ENCODE measurements at places on chromosomes 12 and 14.

DNA sequence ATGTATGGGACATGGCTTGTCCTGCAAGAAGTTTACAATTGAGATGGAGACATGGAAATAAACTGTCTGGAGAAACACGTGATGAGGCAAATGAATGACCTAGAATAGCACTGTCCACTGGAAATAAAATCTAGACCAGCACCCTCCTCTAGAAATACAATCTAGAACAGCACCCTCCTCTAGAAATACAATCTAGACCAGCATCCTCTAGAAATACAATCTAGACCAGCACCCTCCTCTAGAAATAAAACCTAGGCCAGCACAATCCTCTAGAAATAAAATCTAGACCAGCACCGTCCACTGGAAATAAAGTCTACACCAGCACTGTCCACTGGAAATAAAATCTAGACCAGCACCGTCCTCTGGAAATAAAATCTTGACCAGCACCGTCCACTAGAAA is 69.2 kb upstream of the RFLNA start:
- DNase-seq: no peak

GRCh38 chr12:32051511-32052211 is 55.0 kb upstream of the BICD1 start:
- peak; percentile 80 for DNase-seq

DNA sequence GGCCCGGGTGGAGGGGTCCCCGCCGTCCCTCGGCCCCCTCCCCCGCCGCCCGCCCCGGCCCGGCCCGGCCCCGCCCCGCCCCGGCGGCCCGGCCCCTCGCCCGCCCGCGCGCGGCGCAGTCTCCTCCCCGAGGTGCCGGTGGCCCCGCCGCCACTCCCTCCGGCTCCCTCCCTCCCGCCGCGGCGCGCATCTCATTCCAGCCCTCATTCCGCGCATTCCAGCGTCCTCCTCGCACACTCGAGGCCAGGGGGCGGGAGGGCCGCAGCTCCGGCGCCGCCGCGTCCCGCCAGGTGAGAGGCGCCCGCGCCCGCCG is at the start of gene TEAD4:
Gene TEAD4, plus strand, starts transcription at position 206 of the 313 bp plus-strand sequence.
- no peak for DNase-seq

GRCh38 chr14:101078170-101078891 is 174.8 kb upstream of the RTL1 start:
- no peak for DNase-seq

DNA sequence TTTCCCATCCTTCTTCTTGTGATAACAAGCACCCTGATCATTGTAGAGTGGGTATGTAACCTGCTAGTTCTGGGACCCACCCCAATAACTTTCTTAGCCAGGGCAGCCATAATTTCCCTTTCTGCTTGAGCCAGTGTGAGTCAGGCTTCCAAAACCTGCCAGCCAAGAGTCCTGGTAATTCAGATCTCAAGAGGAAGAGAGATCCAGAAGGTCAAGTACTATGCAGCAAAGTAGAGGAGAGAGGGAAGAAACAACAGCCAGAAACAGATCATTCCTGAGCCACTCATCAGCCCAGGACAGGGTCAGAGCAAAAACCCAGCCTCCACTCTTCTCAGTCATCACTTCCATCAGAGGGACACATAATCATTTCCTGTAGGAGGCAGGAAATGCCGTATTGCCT is 182.0 kb downstream of the DICER1 start:
- DNase-seq: no peak

DNA sequence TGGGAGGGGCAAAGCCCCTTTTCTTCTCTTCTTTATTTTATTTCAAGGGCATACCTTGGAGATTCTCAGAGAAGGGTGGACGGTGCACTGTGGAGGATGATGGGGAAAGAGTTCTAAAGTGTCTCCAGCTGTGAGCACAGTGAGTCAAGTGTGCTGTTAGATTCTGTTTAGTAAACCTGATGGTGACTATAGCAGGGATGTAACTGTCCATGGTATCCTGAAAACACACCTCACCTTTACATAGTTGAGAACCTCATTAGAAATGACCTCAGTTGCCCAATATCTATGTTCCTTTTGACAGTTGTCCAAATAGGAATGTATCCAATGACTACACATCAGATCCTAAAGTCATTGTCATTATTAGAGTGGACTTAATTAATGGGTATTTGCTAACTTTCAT is 38.0 kb downstream of the CNTN1 start:
- DNase-seq: no peak

- DNase-seq: no peak
These were observed 102.2 kb downstream of the PRKAB1 start for GRCh38 chr12:119770146-119770545.

- peak; percentile 96 for DNase-seq
These were observed 11.8 kb upstream of the OR6S1 start for GRCh38 chr14:20652996-20653975.

GRCh38 chr12:122495258-122495657 is 5.5 kb downstream of the ZCCHC8 start:
- DNase-seq: no peak

DNA sequence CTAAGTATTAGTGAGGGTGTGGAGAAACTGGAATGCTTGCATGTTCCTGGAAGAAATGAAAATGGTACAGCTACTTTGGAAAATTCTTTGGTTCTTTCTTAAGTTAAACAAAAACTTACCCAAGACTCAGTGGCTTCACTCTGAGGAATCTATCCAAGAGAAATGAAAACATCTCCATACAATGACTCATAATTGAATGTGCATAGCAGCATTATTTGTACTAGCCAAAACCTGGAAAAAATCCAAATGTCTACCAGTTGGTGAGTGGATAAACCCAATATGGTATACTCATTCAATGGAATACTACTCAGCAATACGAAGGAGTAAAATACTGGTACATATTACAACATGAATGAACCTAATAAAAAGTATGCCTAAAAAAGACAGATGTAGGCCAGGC is 18.0 kb upstream of the CRACR2A start:
- DNase-seq: no peak

DNA sequence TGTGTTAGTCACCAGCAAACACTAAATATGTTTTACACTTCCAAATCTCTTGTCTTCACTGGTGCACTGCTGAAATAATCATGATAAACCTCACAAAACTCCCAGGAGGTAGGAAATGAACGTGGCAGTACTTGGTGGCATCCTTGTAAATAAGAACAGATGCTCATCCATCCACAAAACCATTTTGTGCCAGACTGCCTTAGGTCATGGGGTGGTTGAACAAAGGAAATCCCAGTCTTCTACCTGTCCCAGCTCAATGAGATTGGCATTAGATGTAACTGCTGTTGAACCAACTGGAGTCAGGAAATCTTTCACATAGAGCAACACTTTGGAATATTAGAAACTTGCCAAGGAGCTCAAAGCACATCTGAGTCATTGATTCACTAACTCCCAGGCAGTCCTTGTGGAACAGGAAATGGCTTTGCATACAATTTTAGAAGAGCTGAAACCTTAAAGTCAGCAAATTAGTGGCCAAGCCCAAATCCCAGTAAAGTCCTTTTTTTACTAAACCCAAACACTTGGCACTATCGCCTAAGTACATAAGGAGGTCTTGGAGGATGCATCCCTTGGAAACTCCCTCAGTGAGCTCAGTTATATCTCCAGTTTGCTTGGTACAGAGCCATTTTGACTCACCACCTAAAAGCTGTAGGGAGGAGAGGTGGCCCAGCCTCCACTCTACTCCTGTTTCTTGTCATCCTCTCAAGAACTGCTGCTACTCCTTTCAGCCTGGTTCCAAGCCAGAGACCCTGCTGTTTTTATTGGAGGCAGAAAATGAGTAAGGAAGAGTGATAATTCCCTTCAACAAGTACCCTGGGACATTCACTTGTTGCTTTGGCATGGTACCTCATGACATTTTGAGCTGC is 208.0 kb downstream of the NOVA1 start:
- DNase-seq: no peak

DNA sequence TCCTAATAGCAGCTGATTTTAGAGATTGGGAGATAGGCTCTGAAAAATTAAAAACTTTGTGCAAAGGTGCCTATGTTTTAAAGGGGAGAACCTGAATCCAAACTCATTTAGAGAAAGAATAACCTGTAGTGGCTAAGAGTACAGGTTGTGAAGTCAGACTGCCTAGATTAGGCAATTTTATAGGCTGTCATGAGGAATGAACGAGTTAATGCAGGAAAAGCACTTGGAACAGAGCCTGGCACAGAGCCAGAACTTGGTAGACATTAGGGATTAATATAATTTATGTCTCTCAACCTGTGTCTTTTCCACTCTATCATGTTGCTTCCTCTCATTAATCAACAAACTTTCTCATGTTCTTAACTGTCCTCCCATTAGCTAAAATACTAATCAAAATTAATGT is 98.1 kb downstream of the WIF1 start:
- no peak for DNase-seq

- no peak for DNase-seq
These were observed 239.2 kb upstream of the AMIGO2 start for GRCh38 chr12:47318963-47319362.

DNA sequence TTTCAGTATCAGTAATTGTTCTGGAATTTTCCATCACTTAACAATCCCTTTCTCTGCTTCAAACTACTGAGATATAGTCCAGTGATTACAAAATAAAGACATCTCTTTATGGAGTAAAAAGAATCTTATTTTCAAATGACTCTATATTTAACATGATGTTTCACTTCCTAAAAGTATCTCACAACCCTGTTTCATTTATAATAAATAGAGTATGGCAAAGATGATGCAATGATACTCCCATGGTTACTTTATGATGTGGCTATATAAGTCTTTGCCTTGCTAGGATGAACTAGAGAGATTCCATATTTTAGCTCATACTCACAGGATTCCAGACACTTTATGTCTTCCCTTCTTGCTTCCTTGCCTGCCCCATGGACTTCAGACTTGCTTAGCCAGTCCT is 953.5 kb upstream of the MDGA2 start:
- DNase-seq: no peak

- DNase-seq: no peak
These were observed 25.1 kb upstream of the ANO2 start for GRCh38 chr12:5969974-5970690.

DNA sequence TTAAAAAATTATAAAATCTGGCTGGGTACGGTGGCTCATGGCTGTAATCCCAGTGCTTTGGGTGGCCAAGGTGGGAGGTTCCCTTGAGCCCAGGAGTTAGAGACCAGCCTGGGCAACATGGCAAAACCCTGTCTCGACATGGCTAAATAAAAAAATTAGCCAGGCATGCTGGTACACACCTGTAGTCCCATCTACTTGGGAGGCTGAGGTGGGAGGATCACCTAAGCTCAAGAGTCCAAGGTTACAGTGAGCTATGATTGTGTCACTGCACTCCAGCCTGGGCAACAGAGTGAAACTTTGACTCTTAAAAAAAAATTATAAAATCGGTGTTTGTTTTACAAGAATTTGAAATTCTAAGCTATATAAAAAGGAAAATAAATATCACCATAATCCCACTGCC is 141.8 kb downstream of the SLC38A6 start:
- no peak for DNase-seq

DNA sequence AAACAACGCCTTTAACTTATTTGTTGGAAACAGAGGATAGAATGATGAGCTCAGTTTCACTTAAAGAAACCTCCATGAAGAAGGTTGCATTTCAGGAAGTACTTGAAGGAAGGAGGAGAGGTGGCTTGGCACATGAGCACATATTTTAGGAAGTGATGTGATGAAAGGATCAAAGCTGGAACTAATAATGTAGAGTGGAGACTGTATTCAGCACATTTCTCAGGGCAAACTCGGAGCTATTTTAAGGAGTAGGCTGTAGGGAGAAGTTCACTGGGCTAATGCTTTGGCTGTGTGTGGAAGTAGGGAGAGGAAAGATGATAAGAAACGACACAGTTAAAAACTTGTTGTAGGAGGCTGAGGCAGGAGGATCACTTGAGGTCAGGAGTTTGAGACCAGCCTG is 272.8 kb downstream of the AKAP6 start:
- DNase-seq: no peak

- no peak for DNase-seq
These were observed 91.0 kb downstream of the ELK3 start for GRCh38 chr12:96285158-96285557.

- DNase-seq: no peak
These were observed 86.4 kb upstream of the GPR68 start for GRCh38 chr14:91330856-91331255.

GRCh38 chr12:6391013-6391412 is 7.1 kb downstream of the LTBR start:
- no peak for DNase-seq

GRCh38 chr14:77316872-77317301 is 3.8 kb downstream of the POMT2 start:
- DNase-seq: no peak

GRCh38 chr12:45431126-45431525 is 215.2 kb downstream of the ANO6 start:
- no peak for DNase-seq

DNA sequence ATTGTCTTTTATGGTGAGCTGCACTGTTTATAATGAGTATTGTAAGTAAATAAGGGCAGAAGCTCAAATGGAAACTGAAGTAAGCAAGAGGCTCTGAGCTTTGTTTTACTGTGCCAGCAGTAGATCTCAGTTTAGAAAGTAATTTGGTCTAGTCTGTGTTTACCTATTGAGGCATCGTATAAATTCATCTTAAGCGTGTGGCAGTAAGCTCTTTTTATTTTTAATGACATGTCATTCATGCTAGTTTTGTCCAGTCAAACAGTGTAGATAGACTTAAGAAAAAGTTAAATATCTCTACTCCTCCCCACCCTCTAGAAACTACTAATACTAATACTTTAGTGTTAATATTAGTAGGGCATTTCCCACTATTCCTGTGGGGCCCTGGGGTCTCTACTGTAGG is 2.0 kb downstream of the ANO6 start:
- DNase-seq: no peak

DNA sequence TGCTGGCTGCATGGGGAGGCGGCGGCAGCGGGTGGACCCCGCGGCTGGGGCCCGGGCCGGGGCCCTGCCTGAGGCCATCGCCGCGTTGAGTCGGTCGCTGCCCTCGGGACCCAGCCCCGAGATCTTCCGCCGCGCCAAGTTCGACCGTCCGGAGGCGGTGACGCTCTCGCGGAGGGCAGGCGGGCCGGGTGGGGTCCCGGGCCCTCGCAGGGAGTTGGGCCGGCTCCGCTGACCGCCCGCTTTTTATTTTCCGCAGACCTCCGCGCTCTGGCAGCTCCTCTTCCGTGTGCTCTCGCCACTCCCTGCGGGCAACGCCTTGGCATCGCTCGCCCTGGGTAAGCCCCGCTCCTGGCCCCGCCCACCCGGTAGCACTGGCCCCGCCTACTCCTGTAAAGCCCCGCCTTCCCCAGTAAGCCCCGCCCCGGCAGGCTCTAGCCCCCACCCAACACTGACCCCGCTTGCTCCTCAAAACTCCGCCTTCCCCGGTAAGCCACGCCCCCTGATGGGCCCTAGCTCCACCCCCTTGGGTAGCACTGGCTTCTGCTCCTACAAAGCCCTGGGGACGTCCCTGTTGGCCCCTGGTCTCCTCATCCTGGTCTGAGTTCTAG is 424 bp downstream of the TEDC1 start:
- DNase-seq: no peak
